Anterior cingulate cortex (tissue), 58 donors: ENCODE measurements at places on chromosomes 4 and X.

- DNase-seq, result no peak
These were observed 4.1 kb downstream of the CBLL2 start for GRCh38 chrX:22276781-22277180.

GRCh38 chrX:23742174-23742696, 841 bp downstream of the ACOT9 start:
- DNase-seq, result no peak

- no peak for DNase-seq
These were observed 41.3 kb upstream of the GPC3 start for GRCh38 chrX:134026565-134027311.

DNA sequence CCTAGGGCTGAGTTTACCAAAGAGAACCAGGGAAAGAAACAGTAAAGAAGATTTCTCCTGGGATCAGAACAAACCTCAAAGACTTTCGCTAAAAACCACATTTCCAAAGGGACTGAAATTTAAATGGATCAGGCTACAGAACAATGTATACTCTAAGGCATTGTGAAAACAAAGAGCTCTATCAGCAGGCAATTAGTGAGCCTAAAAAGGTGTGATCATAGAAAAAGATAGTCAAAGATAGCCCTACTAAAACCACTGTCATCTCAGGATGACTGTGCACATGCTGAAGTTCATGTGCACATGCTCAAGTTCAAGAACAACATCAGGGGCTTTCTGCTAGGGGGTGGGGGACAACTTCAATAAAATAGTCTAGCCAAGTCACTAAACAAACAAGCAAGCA, 12.9 kb upstream of the SMIM10L2A start:
- DNase-seq, result no peak

- DNase-seq, result peak; percentile 31
These were observed at the start of gene DGKQ for GRCh38 chr4:973431-974397. DGKQ (minus strand) TSS chr4:973569; CDS start chr4:973482, 87 bp downstream.

DNA sequence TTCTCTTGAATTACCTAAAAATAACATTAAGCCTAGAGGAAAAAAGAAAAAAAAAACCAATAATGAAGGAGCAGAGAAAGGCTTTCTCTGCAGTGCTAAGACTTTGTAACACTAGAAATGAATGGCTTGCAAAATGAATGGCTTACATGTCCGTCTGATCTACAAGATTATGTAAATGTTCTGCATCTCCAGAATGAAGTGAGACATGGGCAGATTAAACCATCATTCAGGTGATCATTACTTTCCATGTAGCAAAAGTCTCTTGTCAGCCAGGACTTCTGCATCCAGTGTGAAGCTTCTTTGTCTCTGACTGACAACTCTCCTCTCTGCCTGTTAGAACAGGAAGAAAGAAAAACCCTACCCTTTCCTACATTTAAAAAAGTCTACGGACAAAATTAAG, 304.3 kb downstream of the LDB2 start:
- no peak for DNase-seq

- no peak for DNase-seq
These were observed 291.8 kb downstream of the FBXW7 start for GRCh38 chr4:152243896-152244595.

DNA sequence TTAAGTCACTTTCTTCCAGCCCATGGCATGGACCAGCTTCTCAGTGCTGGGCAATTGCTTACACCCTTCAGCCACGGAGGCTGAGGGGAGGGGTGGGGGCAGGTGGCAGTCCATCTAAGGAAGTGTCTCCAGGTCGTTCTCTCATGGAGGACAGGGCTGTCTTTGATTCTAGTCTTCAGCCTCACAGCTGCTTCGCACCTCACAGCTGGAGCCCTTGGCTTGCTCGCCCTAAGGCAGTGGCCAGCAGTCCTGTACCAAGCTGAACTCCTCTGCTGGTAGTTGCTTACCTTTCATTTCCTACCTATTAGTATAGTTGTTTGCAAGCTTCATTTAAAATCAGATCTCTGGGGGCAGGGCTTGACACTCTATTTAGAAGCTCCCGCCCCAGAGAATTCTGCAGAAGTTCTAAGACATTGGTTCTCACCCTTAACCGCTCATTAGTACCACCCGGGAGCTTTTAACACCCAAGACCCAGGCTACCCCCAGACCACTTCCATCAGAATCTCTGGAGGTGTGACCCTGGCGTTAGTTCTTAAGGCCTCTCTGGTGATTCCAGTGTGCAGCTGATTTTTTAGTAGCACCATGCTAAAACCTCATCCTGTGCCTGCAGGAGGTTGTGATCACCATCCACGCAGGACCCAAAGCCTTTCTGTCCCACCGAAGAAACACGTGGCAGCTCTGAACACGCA, 386.8 kb downstream of the UNC5C start:
- DNase-seq, result no peak

DNA sequence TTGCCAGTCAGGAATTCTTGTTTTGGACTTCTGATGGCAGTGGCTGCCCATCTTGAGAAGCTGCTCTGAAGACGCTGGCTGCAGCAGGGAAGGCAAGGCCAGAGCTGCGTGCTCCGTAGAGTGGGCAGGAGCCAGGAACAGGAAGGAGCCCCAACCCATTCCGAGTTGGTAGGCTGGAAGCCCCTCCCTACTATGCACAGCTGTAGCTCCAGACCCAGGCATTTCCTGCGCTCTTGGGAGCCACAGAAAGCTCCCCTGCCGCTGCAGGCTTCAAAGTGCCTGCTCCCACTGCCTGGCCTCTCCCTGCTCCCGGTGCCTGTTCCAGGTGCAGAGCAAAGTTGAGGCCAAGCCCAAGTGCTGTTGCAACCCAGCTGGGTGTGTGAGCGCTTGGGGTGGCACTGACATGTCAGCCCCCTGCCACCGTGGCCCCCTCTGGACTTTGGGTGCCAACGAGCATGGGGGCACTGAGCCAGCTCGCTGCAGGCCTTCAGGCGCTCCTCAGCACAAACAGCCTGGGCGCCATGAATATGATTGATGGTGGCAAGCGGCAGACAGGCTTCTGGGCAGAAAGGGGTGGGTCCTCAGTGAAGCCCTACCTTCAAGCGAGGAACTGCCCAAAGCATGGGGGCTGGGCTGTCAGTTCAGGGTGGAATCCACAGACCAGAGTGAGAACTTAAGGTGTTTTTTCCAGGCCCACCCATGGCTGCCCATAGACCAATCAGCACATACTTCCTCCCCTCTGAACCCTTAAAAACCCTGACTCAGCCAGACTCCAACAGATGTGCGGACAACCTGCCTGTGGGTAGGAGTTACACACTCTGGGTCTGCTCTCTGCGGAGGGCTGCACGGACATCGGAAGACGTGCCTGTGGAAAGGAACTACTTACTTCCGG, 677.2 kb upstream of the INTU start:
- no peak for DNase-seq
